HT-29 (cell line): ENCODE measurements at places on chromosomes 3 and 15.

- no peak for DNase-seq
Observed at GRCh38 chr3:64229903-64230302, 4.6 kb upstream of the PRICKLE2 start.

DNA sequence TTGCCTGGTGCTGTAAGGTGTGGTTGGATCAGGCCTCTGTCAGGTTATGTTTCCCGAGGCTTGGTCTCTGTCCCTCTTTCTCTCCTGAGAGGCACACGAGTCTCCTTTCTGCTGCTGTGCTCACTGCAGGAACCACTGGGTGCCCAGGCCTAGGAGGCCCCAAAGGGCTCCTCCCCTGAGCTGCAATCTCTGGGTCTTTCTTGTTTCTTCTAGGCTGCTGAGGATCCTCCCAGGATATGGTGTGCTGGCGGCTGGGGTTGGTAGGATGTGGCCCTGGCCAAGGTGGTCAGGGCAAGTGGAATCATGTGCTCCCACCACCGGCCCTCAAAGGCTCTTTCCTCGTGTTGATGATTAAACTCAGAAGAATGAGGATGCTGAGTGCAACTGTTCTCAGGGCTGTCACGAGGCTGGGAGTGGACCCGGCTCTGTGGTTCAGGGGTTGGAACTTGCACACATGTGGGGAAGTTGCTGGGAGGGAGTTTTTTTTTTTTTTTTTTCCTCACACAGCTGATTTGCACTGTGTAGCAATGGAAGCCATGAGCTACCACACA lies 43.6 kb upstream of the CTSH start:
- DNase-seq = peak; percentile 95

- peak; percentile 38 for DNase-seq
Observed at GRCh38 chr3:184261854-184262763, 756 bp upstream of the CAMK2N2 start.

DNA sequence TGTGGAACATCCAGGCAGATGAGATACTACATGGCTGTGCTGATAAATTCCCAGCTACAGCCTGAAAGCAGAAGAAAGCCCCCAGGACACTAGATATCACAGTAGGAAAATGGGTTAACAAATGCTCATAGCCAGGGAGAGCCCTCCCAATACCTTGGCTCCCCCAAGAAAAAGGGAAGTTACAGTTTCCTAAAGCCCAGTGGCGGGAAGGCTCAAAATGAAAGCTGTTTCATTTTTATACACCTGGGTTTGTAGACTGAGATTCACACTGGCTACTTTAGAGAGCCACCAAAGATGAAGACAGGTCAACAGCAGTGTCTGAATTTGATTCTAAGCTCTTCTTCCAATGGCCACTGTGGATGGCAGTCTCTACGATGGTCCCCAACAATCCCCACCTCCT lies 55.0 kb upstream of the TOPAZ1 start:
- DNase-seq = no peak

- no peak for DNase-seq
Observed at GRCh38 chr3:52488746-52489145, 6.4 kb upstream of the STAB1 start.

DNA sequence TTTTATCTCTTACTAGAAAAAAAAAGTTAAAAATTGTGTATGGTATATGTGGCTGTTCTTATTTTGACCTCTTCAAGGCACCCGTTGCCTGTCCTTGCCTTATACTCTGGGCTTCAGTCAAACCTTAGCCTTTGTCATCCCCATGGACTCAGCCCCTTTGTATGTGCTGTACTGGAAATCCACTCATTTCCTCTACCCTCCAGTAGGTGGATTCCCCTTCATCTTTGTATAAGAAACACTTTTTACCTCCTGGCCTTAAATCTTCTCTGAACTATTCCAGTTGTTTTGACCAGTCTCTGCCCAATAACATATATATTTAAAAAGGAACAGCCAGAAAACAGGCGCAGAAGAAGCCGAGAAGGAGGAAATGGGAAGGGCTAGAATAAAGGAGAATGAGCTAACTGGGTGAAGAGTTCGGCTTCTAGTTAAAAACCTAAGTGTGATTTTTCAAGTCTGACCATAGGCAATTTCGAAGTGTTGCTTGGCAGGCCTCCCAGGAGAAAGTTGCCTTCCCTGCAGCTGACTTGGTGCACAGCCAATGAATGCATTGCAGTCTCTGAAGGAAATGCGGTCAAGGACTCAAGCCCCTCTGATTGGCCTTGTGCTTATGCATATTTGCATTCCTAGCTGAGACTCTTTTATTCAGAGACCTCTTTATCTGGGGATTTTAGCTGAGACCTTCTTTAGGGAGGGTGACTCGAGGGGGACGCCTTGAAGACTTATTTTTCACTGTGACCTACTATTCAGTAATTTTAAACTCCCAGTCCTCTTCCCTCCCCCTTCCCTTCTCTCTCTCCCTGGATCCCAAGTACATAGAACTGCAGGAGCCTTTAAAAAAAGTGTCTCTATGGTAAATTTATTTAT lies 277.4 kb downstream of the ROBO1 start:
- DNase-seq = no peak

- peak; percentile 93 for DNase-seq
Observed at GRCh38 chr3:150238048-150238802, 169.9 kb upstream of the TSC22D2 start.

DNA sequence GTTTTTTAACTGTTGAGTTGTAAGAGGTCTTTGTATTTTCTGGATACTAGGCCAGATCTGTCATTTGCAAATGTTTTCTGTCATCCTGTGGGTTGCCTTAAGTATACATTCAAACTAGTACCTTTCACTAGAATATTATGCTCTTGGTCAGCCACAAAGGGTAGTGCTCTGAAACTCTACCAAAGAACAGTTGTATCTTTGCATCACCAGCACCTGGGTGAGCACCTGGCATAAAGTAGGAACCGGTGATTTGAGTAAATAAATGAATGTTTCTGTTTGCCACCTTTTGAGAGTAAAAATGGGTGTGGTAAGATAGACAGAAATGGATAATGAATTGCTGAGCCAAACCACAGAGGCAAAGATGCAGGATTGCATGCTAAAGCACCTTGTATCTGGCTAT lies 98.7 kb downstream of the SLCO3A1 start:
- no peak for DNase-seq

DNA sequence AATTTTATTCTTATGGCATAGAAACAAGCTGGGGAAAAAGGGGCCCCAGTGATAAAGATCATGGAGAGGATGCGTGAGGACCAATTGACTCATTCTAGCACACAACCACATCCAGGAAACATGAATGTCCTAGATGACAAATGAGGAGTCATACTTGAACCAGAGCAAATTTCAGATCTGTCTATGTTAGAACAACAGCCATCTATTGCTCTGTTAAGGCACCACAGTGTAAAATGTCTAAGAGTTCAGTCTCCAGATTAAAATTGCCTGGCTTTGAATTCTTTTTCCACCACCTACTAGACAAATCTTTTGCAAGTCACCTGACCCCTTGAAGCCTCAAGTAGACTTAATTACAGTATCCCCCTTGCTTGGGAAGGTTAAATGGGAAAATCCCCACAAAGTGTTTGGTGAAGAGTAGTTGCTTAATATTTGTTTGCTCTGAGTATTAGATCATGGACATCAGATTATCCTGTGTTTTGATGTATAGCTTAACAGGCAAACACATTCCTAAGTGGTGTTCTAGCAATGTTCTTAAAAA lies 258.7 kb upstream of the TGFBR2 start:
- no peak for DNase-seq

- DNase-seq = no peak
Observed at GRCh38 chr15:70088455-70088854, 9.3 kb downstream of the TLE3 start.

GRCh38 chr3:110646055-110646454 lies 425.6 kb upstream of the NECTIN3 start:
- no peak for DNase-seq

DNA sequence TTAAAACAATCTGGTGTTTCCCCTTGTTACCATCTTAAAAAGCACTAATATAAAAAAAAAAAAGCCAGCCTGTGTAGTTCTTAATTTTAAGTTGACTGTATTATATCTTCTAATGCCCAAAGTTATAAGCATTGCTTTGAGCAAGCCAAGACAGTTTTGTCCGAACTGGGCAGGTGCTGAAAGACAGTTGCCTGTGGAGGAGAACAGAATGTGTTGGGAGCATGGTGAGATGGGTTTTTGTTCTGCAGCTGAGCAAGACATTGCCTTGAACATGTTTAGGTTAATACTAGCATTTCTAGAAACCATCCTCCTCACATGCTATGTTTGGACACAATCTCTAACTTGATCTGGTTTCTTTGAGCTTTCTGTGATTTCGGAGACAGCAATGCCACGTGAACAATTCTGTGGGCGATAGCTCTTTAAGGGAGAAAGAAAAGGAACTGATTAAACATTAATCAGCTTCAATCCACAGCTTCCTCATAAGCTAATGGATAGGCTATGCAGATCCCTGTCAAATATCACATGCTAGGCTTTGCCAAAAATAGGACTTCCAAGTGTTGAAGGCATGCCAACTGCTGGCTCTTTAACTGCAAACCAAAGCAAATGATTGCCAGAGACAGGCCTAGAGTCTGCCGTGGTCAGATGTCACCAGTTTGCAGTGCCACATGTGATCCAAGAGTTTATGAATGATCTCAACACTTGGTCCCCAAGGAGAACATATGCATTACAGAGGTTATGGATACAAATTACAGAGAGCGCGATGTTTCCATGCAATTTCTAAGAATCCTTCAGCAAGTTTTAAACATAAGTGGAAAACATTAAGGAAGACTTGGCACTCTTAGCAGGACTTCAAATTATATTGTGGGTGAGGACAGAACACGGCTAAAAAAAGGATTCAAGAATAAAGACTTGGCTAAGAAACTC lies 428.1 kb downstream of the ROBO2 start:
- peak; percentile 2 for DNase-seq

DNA sequence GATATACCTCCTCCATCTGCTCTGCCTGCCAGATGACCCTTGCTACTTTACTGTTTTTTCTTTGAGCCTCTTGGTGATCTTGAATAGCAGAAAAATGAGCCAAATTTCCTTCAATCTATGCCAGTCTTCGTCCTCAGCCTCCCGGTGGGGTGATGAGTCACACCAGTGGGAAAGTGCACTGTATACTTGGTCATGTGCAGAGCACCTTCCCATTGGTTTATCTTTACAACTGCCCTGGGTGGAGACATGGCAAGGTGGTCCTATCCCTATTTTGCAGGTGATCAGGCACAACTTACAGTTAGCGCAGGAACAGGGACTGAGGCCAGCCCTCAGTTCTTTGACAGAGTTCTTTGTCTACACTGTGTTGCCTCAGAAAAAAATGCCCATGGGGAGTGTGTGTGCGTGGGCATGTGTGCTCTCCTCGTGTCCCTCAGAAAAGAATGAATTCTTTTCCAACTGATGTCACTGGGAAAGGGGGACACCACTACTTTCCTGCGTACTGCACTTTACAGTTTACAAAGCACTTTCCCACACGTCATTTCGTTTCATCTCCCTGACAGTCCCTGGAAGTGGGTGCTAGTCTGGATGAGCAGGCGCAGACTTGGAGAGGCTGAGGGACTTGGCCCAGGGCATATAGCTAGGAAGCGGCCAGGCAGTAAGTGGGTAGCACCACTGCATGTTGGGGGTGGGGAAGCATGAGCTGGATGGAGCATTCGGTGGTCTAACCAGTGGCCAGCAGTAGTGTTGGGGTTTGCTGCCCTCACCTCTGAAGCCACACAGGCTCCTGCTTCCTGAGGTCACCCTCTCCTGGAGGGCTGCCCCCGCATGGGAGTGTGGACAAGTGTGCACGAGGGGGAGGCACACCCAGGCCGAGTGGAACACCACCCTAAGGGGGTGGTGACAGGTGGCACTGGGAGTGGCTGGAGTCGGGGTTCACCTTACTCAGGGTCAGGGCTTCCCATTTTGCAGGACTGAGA lies 24.1 kb downstream of the SMAD3 start:
- no peak for DNase-seq

DNA sequence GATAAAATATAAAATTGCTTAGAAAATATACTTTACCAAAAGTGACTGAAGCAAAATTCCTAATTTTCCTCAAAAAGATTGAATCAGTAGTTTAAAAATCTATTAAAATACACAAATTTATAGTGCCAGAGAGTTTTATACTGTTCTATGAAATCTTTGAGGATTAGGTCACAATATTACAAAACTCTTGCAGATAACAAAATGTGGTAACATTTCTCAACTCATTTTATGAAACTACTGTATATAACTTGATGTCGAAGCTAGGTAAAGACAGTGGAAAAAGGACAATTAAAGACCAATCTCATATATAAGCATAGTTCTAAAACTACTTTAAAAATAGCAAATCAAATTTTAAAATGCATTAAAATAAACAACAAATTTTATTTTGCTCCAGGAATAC lies 15.9 kb downstream of the VEPH1 start:
- no peak for DNase-seq

GRCh38 chr3:178238179-178238578 lies 298.1 kb upstream of the KCNMB2 start:
- DNase-seq = no peak

GRCh38 chr3:55615694-55616295 lies 128.7 kb upstream of the WNT5A start:
- no peak for DNase-seq

DNA sequence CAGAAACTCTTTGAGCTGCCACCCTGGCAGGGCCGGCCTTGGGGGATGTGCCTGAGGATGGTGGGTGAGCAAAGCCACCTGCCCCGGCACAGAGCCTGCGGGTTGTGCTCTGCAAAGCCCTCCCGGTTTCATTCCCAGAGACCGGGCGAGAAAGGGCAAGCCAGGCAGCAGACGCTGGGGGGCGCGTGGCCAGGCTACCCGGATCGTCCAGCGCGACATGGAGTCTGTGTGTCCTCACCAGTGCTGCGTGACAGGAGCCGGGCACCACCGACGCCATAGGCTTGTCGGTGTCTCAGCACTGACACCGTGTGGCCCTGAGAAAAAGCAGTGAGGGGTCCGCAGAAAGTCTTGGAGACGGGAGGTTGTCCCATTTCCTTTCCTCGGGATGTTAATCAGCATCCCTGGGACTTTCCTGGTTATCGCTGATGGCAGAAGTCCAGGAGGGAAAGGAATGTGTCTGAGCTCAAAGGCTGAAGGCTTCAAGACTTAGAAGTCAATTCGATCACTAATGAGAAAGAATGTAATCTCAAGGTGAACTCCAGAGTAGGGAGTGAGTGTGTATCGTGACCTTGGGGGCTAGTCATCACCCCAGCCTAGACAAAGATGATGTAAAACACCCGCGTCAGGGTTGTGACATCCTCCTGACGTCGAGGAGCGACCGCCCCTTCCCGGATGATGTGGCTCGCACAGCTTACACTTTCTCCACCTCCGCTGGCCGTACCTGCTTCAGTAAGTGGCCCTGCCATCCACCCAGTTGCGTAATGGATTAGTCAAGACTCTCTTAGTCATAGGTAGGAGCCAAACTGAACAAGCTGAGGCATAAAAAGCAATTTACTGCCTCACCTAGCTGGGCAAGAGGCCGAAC lies 36.3 kb upstream of the PLA2G4E start:
- peak; percentile 98 for DNase-seq

- DNase-seq = no peak
Observed at GRCh38 chr3:73804204-73804603, 179.5 kb upstream of the PDZRN3 start.

GRCh38 chr3:111590143-111590491 lies 5.0 kb downstream of the ZBED2 start:
- no peak for DNase-seq

- DNase-seq = peak; percentile 45
Observed at GRCh38 chr3:11582191-11582968, 61.3 kb downstream of the VGLL4 start.

GRCh38 chr3:34183611-34184340 lies 385.3 kb downstream of the PDCD6IP start:
- DNase-seq = no peak
